Caudate nucleus (tissue), 63 donors: ENCODE measurements at places on chromosomes 11 and 22.

- DNase-seq = no peak
Observed at GRCh38 chr11:86370922-86371594, 3.6 kb upstream of the CCDC81 start.

DNA sequence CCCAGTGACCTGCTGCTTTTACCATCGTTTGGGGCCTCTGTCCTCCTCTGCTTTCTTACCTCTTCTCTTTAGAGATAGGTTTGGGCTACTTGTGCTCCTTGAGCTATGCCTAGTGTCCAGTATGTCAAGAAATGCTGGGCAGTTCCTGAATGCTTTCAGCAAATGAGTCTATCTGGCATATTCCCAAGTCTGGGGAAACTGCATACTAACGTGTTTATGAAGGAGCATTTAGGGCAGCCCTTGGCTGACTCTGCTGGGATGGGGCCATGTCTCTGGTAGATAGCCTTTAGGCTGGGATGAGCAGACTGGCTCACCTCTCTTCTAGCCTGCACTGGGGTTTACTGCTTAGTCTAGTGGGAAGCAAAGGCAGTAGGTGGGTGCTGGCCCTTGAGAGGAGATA, 43.7 kb upstream of the SUSD2 start:
- no peak for DNase-seq

DNA sequence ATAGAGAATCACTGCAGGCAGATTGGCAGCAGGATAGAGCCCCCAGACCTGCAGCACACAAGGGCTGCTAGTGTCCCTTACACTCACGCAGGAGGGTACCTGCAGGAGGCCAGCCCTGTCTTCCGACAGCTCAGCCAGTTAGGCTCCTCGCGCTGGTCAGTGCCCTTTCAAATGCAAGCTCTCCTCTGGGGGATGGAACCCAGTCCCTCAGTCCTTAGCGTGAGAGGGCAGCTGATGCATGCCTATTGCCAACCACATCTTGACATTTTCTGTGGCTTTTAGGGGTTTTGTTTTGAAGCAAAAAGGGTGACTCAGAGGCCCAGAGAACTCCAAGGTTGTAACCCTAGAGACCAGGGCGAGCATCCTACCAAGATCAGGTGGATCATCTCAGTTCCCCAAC, 40.0 kb downstream of the WNT11 start:
- DNase-seq = no peak

DNA sequence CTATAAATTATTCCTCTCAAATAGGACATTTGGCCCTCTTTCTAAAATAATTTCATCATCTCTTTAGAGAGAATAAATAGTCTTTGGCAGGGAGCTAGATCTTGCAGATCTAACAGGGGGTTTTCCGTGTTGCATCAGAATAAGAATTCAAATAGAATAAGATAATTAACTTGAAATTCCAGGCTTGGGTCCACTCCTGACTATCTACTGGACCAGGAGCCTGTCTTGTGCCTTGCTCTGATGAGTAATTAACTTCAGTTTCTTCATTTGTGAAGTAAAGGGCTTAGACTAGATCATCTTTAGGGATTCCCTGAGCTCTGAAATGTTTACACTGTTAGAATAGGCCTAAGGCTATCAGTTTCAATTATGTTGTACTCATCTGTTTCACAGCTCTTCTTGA, 23.5 kb upstream of the TMEM123 start:
- no peak for DNase-seq

- DNase-seq = peak; percentile 30
Observed at GRCh38 chr11:31106968-31107576, 262.5 kb downstream of the DCDC1 start.

GRCh38 chr22:30767661-30768060, 73.0 kb downstream of the OSBP2 start:
- DNase-seq = no peak

- no peak for DNase-seq
Observed at GRCh38 chr11:9150501-9150900, 59.1 kb upstream of the SCUBE2 start.
